ENCODE measurements at places on chromosomes 5 and 9.
A peak's percentile ranks its signal among the peaks of the same experiment; 100 is the strongest.

DNA sequence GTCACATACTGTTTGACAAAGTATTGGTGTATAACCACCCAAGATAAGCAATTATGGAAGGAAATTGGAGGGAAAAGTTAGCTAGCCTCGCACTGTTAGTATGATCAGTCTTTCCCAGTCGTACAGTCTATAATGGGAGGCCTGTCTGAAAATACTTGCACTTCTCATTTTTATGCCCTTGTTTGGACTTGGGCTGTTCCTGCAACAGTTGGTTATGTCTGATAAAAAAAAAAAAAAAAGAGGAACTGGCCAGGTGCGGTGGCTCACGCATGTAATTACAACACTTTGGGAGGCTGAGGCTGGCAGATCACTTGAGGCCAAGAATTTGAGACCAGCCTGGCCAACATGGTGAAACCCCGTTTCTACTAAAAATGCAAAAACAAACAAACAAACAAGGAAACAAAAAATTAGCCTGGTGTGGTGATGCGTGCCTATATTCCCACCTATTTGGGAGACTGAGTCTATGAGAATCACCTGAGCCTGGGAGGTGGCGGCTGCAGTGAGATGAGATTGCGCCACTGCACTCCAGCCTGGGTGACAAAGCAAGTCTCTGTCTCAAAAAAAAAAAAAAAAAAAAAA is 58.3 kb upstream of the ANKRD33B start:
- no peak for DNase-seq

- DNase-seq, result no peak
Measured at GRCh38 chr9:93058355-93059010, at the start of gene SUSD3. TSS of gene SUSD3 (plus strand) at chr9:93058701. CDS start at chr9:93058743, 42 bp downstream.

DNA sequence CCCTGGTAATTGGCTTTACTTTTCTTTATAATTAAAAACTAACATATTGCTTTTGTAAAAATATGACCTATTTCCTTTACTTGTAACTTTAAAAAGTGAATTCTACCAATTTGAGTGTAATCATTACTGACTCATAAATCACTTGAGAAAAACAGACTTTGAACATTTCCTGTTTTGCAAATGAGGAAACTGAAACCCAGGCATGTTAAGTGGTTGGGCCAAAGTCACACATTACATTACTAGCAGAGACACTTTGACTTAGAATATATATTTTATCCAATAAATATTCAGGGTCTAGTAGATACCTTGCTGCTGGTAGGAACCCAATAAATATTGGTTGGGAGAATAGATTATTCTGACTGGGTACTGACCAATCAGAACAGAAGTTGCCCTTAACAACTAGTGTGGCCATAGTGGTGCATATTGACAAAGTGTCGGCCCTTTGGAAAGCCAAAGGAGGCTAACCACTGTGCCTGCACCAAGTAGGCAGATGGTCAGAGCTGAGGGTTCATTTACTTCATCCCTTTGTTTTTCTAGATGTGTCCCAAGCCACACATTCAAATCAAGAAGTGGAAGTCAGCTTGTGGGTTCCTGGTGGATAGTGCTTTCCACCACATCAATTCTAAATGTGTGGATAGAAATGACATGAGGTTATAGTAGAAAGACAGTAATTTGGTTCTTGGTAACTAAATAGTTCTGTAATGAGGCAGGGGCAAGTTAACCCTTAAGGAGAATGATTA is 365.1 kb upstream of the RIOK2 start:
- DNase-seq, result no peak

DNA sequence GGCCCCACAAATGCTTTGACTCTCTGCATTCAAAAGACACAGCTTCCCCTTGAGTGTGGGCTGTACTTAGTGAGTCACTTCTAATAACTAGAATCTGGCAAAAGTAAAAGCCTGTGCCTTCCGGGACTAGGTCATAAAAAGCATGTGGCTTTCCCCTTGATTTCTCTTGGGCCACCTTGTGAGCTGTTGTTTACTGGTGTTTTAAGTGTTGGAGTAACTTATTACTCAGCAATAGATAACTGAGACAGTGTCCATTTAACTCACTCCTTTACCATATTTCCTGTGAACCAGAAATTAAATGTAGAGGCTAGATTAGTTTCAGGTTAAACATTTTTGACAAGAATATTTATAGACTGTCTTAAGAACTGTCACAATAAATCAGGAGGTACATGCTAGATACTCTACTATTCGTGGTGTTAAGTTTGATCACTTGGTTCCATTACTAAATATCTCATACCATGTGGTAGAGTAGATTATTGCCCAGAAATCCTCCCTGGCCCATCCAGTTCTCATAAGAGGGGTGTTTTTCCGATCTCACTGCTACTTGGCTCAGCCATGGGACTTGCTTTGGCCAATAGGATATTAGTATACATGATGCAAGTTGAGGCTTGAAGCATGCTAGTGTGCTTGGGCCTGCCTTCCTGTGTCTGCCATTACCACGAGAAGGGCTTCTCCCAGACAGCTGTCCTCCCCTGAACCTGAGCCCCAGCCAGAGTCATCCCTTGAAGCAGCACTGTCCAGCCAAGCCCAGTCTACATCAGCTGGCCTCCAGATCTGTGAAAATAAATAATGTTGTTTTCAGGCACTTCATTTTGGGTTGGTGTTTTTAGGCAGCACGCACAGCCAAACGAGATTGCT is 10.4 kb upstream of the CMBL start:
- DNase-seq, result no peak

- DNase-seq, result peak; percentile 52
Measured at GRCh38 chr9:7243838-7244237, 486.1 kb downstream of the KDM4C start.

DNA sequence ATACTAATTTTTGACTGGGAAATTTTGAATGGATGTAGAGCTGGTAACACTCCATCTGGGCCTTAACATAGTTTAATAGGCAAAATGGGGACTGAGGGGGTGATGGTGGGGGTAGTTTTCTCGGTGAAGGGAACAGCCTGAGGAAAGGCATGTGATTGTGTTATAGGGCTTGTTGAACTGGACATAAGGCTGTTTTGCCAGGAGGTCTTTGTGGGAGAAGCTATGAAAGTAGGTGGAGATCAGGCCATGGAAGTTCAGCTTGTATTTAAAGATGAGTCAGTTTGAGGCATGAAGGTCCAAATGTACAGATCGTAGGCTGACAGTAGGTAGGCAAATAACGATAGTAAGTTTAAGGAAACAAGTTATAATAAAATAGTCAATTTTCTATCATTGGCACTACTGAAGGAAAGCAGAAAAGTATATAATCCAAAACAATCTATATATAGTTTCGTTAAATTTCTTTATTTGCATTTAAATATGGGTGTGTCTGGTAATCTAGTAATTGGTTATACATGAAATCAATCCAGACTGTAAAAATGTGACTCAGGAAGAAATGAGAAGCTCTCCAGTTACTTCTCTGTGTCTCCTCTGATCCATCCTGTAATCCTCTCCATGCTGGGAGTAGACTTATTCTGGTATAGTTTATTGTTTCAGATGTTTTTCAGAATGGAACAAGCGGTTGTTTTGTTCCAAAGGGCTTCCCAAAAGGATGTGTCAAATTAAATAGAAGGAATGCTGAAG is 2.8 kb downstream of the CSNK1G3 start:
- DNase-seq, result no peak

DNA sequence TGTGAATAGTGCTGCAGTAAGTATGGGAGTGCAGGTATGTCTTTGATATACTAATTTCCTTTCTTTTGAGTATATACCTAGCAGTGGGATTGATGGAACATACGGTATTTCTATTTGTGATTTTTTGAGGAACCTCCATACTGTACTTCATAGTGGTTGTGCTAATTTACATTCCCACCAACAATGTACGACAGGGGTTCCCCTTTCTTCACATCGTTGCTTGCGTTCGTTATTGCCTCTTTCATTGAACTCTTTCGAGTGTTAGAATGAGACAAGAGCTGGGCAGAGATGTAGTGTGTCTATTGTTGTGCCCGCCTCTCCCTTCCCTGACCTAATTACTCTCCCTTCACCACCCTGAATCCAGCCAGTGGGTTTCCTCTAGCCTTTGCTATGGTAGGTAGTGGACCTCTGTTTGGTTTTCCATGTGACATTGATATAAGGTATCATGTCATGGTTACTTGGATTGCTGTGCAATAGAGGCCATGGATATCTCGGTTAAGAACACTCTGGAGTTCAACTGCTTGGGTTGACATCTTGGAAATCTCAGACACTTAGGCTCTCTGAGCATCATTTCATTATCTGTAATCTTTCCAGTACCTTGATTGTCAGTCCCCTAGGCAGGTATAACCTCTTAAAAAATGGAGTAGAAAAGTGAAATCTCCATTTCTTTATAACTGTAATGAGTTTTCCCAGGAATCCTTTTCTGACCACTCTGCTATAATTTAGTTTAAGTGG is 19.5 kb downstream of the AOPEP start:
- no peak for DNase-seq

DNA sequence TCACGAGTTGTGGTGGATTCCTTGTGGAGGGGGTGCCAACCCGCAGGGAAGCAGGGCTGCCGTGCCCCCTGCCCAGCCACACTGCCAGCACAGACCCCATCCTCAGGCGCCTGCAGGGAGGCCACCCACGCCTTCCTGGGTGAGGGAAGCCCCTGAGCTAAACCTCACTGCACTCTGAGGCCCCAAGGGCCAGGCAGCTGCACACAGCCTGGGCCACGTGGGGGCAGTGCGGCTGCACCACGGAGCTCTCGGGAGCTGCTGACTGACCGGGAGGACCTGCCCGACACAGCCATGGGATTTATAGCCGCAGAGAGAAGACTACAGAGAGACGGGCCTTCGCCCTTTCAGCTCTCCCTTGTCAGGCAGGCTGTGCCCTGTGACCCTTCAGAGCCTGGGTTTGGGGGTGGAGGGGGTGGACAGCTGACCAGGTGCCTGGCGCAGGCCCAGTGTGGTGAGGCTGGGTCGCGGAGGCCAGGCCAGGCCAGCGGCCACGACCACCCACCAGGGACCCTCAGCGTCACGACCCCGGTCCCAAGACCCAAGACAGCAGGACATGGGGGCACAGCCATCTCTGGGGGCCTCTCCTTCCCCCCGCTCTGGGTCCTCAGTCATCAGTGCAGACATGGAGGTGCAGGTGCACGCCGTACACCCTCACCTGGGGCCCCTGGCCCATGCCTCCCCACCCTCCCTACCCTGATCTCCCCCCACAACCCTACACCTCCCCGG is 4.3 kb upstream of the AHRR start:
- DNase-seq, result peak; percentile 87

DNA sequence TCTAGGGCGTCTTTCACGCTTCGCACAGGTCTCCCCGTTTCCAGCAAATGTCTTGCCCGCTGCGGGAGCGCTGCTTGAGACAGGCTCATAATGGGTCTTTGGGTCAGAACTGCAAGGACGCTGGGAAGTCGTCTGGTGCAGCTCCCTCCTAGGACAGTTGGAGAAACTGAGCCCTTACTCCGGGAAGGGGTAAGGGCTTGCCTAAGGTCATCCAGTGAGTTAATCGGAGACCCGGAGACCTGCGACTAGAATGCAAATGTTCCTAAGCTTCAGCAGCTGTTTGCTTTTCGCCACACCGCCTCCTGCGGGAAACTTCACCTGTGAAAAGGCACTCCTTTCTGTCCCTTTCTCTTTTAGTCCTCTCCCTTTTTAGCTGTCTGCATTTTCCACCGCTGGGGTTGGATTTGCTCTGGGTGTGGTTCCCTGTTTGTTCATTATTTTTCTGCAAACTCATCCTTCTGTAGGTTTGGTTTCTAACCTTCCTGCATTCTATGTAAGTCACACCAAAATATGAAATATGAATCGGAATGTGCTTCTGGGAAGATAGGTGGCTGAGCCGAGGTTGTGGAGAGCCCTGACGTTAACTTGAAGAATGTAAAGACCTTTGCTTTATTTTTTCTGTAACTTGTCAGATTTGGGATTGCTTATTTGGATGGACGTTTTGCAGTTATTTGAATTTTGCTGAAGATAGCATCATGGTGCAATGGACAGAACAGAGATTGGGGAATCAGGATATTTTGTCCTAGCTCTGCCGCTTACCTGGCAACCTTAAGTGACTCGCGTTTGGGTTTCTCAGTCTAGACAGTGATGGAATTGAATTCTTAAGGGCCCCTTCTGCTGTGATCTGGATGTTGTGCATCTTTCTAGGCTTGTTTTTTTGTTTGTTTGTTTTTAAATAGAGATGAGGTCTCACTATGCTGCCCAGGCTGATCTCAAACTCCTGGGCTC is 909 bp downstream of the SLC36A1 start:
- no peak for DNase-seq

DNA sequence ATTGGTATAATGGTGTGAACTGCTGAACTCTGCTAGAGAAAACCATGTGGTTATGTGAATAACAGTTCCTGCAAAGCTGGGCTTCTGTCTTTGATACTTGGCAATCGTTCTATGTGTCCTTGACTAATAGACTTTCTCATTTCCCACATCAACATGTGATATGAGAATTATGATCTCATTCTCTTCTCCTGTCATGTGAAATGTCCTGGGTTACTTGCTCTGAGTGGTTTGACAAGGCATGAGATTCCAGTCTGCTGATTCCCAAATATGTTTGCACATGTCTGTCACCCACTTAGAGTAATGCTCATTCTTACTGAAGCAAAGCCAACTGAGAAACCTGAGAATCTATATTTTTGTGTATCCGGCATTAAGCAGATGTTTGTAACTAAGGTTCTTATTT is 141.2 kb downstream of the PARP8 start:
- no peak for DNase-seq

- DNase-seq, result no peak
Measured at GRCh38 chr5:93327605-93328004, 253.4 kb downstream of the NR2F1-AS1 start.

DNA sequence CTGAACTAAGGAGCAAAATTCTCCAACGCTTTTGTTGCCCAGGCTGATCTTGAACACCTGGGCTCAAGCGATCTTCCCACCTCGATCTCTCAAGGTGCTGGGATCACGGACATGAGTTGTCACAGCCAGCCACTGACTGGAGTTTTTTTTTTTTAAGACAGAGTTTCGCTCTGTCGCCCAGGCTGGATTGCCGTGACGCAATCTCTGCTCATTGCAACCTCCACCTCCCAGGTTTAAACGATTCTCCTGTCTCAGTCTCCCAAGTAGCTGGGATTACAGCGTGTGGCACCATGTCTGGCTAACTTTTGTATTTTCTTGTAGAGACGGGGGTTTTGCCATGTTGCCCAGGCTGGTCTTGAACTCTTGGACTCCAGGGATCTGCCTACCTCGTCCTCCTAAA is 58.2 kb downstream of the EHMT1 start:
- DNase-seq, result no peak

DNA sequence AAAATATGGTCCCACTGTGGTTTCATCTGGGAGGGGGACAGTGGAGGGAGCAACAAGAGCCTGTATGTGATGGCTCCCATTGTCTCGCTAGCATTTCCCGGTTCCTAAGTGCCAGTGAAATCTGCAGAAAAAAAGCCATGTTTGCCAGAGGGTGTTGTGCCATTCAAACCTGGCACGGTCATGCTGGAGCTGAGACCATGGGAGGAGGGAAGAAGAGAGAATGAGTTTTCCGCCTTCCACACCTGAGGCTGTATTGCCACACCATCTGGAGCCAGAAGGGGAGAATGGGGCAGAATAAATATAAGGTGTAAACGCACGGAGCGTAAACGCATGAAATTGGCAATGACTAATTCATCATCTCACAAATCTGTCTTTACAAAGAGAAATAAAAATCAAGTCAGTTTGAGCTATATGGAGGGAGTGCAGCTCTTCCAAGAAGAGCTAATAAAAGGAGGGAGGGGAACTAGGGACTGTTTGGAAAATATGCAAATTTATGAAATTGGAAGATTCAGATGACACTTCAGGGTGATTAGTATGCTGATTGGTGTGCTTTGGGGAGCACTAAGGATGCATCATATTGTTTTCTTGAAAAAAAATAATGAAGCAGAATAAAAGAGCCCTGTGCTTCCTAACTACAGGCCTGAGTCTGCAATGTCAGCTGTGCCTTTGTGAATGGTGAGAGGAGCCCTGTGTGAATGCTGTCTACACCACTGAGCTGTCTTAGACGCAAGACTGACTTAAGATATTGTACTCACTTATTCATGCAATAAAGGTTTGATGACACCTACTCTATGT is 237.9 kb downstream of the NSG2 start:
- DNase-seq, result no peak

Data from NCI-H2081 (cell line).